ENCODE measurements at places on chromosomes 11 and 22. TPM values are rescaled to one million over a fixed set of nuclear protein-coding genes. Genes with fewer than 3 reads are reported as not detected.

DNA sequence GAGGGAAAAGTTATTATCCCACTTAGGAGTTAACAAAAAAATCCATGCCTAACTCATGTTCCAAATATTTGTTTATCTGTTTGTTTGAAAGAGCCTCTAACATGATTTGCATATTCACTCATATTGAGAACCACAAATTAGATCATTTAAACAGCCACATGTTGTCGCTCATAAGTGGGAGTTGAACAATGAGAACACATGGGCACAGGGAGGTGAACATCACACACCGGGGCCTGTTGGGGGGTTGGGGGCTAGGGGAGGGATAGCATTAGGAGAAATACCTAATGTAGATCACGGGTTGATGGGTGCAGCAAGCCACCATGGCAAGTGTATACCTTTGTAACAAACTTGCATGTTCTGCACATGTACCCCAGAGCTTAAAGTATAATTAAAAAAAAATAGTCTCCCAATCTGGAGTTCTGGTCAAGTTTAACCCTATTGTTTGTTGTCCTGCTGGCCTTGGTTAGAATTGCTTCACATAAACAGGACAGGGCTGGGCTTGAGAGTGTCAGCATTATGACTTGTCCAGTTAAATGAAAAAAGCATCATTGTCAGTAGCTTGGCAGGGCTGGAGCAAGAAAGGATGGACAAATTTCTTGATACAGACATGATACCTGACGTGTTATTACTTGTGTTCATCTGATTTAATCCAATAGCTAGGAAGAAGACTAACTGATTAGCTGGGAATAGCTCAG lies 57.8 kb upstream of the PSMA1 start:
- DNase-seq = no peak
- peak overlapping the region; percentile 59 for H3K27ac ChIP-seq
- peaks cover 16% of the 10 kb centered on the region for H3K4me1 ChIP-seq
- H3K4me3 ChIP-seq = no peak overlapping the region
- no peaks in the 10 kb centered on the region for H3K27me3 ChIP-seq

MYOD1 gene
- total RNA-seq = not detected

DNA sequence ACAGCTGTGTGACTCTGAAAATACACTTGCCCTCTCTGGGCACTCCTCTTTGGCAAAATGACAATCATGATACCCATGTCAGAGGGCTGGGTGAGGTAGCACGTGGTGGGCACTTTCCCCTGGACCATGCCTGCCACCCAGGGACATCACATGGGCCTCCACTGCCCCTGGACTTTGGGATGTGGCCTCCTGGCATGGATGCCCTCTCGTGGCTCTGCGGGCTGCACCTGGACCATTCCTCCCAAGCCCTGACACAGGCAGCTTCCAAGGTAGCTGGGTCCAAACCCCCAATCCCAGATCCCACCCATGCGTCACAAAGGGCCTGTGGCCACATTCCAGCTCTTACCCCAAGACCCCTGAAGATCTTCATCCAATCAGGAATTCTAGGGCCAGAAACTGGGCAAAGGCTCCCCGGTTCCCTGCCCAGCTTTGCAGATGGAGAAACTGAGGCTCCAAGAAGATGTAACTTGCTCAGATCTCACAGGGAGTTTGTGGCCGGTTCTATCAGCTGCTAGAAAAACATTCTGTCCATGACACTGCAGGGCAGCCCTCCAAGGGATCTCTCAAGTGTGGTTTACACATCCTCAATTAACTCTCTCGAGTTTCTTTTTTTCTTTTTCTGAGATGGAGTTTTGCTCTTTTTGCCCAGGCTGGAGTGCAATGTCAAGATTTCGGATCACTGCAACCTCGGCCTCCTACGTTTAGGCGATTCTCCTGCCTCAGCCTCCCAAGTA lies 35.4 kb upstream of the CYB5R3 start:
- H3K27me3 ChIP-seq = no peaks in the 10 kb centered on the region
- peaks cover 16% of the 10 kb centered on the region for H3K4me1 ChIP-seq
- DNase-seq = no peak
- H3K27ac ChIP-seq = no peak overlapping the region
- H3K4me3 ChIP-seq = no peak overlapping the region
- no peaks in the 10 kb centered on the region for H3K36me3 ChIP-seq

DNA sequence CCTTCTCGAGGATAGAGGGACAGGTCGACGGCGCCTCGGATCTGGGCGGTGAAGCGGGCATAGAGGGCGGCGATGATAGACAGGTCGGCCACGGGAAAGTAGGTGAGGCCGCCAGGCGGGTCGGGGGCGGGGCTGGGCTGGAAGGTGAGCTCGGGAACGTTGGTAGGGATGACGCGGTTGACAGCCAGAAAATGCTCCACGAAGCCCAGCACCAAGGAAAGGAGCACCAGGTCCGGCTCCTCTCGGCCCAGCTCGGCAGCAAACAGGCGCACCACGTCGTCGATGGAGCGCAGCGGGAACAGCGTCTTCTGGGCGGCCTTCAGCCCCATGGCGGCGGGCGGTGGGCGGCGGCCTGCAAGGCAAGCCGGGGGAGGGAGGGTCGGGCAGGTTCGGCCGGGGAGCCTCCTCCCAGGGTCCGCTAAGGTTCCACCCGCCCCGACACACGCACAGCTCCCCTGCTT lies 540 bp downstream of the MEN1 start:
- no peaks in the 10 kb centered on the region for H3K27me3 ChIP-seq
- H3K36me3 ChIP-seq = peaks cover 45% of the 10 kb centered on the region
- peaks cover 25% of the 10 kb centered on the region for H3K4me1 ChIP-seq
- H3K4me3 ChIP-seq = peak overlapping the region; percentile 90
- peak; percentile 70 for DNase-seq

DNA sequence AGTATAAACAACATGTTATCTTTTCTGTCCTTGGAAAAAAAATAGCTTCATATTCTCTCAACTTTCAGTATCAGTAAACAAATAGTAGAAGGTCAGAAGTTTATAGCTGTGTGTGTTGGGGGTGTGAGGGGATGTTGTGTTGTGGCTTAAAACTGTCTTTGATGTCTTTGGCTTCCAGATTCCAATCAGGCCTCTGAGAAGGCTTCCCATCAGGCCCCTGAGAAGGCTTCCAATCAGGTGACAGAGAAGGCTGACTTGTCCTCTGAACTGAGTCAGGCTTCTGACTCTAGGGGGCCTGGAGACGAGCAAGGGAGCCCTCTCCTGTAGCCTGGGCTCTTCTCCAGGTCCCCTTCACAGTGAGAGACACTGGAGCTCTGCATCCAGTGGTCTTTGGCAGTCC lies 9.3 kb downstream of the MTFP1 start:
- H3K36me3 ChIP-seq = no peaks in the 10 kb centered on the region
- peak; percentile 24 for DNase-seq
- no peaks in the 10 kb centered on the region for H3K27me3 ChIP-seq
- H3K4me1 ChIP-seq = peaks cover 25% of the 10 kb centered on the region

DNA sequence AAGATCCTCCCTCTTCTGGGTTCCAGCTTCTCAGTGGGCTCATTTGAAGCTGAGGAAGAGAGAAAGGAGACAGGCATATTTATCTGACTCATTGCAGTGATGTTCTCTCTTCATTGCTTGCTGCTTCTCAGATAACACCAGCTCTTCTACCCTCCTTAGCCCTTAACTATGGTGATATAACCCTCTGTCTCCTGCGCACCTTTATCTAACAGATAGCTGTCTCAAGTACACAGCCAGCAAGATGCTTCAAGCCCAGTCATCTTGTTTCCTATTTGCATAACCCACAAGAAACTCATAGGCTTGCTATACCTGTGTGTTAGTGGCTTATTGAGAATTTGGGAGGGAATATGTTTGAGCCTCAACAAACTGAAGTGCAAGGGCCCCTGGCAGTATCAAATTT lies 12.6 kb downstream of the PRSS23 start:
- no peaks in the 10 kb centered on the region for H3K36me3 ChIP-seq
- no peaks in the 10 kb centered on the region for H3K4me1 ChIP-seq
- peaks cover 4% of the 10 kb centered on the region for H3K27me3 ChIP-seq
- H3K27ac ChIP-seq = no peak overlapping the region

LRP4 gene
- total RNA-seq = 0.60 TPM

DNA sequence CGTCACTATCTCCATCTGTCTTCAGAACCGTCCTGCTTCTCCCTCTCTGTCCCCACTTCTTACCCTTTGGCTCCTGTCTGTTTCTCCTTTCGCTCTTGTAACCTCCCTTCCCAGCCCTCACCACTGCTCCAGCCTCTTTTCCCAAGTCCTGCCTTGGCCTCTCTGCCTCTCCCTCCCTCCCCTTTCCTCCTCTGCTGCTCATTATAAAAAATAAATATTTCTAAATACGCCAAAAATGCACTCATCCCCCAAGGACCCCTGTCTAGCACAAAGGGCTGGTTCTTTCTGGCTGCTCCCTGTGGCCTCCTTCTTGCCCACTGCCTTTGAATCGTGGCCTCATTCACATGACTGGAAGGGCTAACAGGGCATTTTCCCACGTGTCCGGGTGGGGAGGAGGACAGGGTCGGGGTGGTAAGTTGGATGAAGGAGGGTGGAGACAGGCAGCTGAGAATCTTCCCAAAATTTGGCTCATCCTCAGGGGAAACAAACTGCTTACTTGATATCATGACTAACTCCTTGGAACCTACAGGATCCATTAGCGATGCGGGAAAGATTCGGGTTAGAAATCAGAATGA lies 26.4 kb upstream of the OAF start:
- H3K4me1 ChIP-seq = no peaks in the 10 kb centered on the region
- H3K27me3 ChIP-seq = peaks cover 23% of the 10 kb centered on the region
- H3K27ac ChIP-seq = no peak overlapping the region
- no peak overlapping the region for H3K4me3 ChIP-seq
- H3K36me3 ChIP-seq = no peaks in the 10 kb centered on the region
- DNase-seq = no peak

DNA sequence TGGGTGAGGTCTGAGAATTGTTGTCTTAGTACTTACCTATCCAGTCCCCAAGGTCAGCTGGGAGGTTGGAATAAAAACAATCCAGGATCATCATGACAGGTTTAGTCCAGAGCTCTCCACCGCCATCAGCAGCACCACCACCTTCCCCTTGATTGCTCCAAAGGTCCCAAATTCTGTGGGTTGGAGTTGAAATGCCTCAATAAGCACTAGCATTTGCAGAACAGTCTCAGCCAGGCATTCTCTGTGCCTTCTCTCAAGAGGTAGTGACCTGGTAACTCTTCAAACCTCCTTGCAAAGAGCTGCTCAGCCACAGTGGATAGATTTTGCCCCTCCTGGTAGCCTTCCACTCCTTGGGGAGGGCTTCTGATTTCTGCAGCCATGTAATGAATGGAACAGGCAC lies 69.6 kb downstream of the PRDM11 start:
- no peak overlapping the region for H3K4me3 ChIP-seq
- H3K27me3 ChIP-seq = no peaks in the 10 kb centered on the region
- peaks cover 10% of the 10 kb centered on the region for H3K4me1 ChIP-seq

OSBPL5 gene
- total RNA-seq = 14.8 TPM

RAC2 gene
- 82.8 TPM for total RNA-seq

DNA sequence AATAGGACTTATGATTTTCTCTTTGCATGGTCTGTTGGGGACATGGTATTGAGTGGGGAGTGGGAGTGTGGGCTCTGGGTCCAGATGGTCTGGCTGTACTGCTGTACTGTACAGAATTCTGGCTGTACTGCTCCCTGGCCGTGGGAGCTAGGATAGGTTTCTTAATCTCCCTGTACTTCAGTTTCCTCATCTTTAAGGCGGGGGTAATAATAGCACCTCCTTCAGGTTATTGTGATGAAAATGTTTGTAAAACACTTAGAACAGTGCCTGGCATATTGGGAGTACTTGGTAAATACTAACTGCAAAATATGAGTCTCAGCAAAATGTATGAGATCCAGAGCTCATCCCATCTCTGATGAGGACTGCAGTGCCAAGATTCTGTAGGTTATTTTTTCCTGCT lies 198.6 kb downstream of the KIF18A start:
- no peaks in the 10 kb centered on the region for H3K36me3 ChIP-seq
- H3K27ac ChIP-seq = no peak overlapping the region
- H3K27me3 ChIP-seq = no peaks in the 10 kb centered on the region
- no peaks in the 10 kb centered on the region for H3K4me1 ChIP-seq
- H3K4me3 ChIP-seq = no peak overlapping the region
- no peak for DNase-seq

GRCh38 chr11:116964269-116964668 lies 126.8 kb upstream of the APOA1 start:
- H3K36me3 ChIP-seq = no peaks in the 10 kb centered on the region
- no peak overlapping the region for H3K4me3 ChIP-seq
- no peak overlapping the region for H3K27ac ChIP-seq
- no peaks in the 10 kb centered on the region for H3K4me1 ChIP-seq
- DNase-seq = no peak

DNA sequence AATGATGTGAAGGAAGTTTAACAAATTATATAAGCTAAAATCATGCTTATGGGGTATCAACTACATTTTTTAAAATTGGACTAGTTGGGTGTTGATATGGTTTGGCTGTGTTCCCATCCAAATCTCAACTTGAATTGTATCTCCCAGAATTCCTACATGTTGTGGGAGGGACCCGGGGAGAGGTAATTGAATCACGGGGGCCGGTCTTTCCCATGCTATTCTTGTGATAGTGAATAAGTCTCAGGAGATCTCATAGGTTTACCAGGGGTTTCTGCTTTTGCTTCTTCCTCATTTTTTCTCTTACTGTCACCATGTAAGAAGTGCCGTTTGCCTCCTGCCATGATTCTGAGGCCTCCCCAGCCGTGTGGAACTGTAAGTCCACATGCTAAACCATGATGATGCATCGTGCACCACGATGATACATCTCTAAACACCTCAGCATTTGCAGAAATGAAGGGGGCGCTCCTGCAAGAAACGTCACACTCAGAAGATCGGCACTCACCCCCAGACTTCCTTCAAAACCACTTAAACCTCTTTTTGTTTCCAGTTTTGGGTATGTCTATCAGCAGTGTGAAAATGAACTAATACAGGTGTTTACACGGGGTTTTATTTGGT lies 340.0 kb downstream of the SHANK2 start:
- no peak overlapping the region for H3K4me3 ChIP-seq
- H3K4me1 ChIP-seq = no peaks in the 10 kb centered on the region
- H3K27me3 ChIP-seq = peaks cover 31% of the 10 kb centered on the region
- DNase-seq = no peak

MRPL23 gene
- total RNA-seq = 72.7 TPM

GRCh38 chr11:95977534-95978174 lies 53.7 kb upstream of the MTMR2 start:
- no peaks in the 10 kb centered on the region for H3K4me1 ChIP-seq
- peaks cover 6% of the 10 kb centered on the region for H3K36me3 ChIP-seq
- no peak overlapping the region for H3K27ac ChIP-seq
- no peak for DNase-seq
- no peaks in the 10 kb centered on the region for H3K27me3 ChIP-seq

All from K562 (cell line).